T-helper 17 cell (primary cell): ENCODE measurements at places on chromosomes 4 and X.

- no peak for DNase-seq
Observed at GRCh38 chr4:120078216-120078615, 11.6 kb upstream of the MAD2L1 start.

- no peak for DNase-seq
Observed at GRCh38 chrX:105700331-105700730, 122.0 kb upstream of the NRK start.

DNA sequence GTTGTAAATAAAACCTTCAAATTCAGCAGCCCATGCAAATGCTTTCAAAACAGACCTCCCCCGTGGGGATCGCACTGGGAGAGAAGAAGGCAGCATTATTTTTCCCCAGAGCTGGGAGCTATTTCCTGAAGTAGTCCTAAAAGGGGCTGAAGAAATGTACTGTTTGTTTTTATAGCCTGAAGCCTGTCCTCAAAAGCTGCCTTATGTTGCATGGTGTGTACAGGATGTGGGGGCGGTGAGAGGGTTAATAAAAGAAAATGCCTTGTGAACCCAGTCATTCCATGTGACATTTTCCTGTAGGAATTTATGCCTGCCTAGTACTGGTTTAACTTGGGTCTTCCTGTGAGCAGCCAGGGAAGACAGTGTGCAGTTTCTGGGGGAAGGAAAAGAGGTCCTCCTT lies 144.1 kb downstream of the SOWAHB start:
- DNase-seq, result no peak

DNA sequence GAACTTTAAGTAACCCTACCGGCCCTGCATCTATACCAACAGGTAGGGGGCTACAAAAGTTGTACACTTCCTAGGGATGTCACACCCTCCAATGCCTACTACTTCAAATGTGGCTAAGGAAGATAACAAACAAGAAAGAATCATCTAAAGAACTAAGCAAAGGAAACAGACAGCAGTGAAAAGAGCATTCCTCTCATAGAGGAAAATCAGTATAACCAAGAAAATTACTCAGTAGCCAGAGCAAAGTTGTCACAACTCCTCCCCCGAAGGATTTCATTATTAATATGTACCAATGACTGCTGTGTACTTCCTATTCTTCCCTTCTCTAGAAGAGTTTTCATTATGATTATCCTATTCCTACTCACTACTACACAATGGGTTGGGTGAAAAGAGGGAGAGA lies 12.6 kb downstream of the ANKRD17 start:
- DNase-seq, result no peak

DNA sequence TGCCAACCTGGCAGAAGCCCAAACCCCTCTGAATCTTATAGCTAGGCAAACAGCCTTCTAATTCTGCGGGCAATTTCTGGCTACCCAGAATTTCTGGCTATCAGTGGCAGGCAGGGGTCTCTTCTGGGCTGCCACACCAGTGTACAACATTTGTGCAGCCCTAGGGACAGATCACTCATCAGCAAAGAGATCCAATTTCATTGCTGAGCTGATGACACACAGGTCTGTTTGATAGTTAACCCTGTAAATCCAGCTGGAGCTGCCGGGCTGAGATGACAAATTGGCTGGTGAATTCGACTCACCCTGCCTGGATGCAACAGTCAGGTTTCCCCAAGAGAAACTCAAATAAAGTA lies 2.4 kb downstream of the MID1 start:
- DNase-seq, result no peak

DNA sequence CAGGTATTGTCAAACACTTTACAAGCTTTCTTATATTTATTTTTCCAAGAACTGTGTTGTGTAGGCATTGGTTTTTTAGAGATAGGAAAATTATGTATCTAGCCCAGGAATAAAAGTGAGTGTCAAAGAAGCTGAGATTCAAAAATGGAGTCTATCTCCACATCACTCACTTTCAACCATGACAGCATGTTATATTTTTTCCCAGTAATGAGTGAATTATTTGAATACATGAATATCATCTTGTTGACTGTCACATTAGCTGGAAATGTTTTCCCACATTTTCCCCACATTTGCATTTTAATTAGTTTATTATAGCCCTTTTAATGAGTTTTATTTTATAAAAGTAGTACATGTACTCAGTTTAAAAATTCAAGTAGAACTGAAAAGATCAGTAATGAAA lies 693.7 kb downstream of the PCDH18 start:
- no peak for DNase-seq

DNA sequence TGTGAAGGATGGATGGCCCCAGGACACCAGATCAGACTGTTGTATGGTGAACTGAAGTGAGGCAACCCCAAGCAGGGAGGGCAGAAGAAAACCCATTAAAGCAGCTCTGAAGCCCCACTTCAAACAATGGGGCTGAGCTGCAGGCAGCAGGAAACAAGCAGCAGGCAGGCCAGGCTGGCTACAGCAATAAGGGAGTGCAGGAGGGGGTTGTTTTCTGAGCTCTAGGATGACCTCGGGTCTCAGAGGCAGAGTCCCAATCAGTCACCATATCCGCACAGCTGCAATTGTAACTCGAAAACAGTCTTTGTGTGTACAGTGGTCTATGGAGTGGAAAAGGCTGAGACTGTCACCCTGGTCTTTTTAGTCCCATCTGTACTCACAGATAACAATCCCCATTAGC lies 90.4 kb downstream of the COL4A6 start:
- DNase-seq, result no peak

DNA sequence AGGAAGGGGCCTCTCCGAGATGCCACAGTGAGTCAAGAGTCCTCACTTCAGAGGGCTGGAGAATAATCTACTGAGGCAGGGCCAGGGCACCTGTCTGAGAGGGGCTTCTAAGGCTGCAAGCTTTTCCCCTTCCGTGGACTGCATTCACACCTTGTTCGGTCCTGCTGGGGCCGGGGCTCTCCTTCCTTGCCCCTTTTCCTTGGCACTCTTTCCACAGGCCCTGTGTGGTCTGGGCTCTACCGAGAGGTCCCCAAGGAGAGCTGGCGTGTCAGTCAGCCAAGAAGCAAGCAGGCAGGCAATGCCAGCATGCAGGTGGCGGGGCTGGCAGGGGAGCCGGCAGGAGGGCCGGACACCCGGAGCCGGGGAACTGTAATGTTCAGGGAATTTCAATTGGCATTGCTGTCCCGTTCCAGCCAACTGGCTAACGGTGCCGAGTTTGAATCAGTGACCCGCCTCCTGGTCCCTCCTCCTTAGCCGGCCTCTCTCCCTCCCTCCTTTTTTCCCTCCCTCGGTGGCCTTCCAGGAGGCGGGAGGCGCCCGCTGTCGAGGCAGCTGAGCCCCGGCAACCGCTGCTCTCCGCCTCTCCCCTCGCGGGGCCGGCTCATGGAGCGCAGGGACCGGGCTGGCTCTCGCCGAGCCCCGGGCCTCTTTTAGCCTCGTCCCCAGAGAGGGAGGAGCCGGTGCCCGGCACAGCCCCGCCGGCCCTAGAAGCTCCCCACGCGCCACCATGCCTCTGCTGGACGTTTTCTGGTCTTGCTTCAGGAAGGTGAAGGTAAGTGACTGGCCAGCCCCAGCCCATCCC lies at the start of gene STARD8:
STARD8 (plus strand) TSS at position 511 of the 802 bp plus-strand sequence; CDS start at position 728, 217 bp downstream.
- no peak for DNase-seq

- DNase-seq, result no peak
Observed at GRCh38 chrX:12080265-12080664, 58.0 kb upstream of the FRMPD4 start.

- no peak for DNase-seq
Observed at GRCh38 chrX:130376077-130376476, 9.4 kb downstream of the GPR119 start.

DNA sequence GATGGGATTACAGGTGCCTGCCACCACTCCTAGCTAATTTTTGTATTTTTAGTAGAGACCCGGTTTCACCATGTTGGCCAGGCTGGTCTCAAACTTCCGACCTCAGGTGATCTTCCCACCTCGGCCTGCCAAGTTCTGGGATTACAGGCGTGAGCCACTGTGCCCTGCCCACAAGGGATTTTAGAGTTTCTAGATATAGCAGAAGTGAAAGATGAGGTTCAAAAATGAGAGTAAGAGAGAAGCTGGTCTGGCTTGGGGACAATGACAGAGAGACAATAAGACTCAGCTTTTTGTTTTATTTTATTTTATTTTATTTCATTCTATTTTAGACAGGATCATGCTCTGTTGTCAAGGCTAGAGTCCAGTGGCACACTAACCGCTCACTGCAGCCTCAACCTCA lies 30.6 kb downstream of the TRIM61 start:
- no peak for DNase-seq

- no peak for DNase-seq
Observed at GRCh38 chr4:161097821-161098220, 1066.0 kb downstream of the FSTL5 start.

DNA sequence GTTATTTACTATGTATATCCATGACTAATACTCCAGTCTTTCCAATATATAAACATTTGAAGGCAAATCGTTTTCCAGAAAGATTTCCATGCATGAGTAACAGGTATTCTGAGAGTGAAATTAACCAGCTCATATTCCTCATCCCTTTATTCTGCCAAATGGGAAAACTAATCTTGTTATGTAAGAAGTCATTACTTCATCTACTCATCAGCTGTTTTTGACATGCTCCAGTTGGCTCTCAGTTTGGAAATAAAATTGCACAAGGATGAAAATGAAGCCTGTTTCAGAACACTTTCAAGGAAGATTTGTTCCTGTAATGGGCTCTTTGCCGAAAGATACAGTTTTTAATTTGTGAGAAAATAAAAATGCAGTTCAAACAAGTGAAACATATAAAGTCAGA lies 121.9 kb downstream of the KCTD8 start:
- DNase-seq, result no peak

- peak; percentile 67 for DNase-seq
Observed at GRCh38 chrX:46446727-46447378, 98.4 kb downstream of the ZNF674 start.

GRCh38 chr4:114093221-114093715 lies 113.8 kb upstream of the ARSJ start:
- DNase-seq, result no peak

DNA sequence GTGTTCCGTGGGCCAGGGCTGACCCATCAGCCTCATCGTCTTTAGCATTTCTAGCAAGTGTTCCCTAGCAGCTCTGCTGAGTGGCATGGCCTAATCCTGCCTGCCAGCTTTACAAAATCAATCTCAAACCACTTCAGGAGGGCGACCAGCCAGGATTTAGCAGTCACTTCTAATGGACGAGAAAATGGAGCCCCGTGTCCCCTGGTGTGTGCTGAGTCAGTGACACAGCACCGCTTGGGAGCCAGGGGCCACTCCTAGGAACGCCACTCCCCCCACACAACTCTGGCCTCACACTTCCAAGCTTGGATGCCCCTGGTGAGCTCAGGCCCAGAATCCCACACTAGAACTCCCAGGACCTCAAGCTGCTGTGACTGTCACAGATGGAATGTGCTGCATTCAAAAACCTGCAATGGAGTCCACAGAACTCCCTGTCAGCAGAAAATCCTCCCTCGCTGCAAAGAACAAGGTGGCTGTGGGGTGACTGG lies 311.2 kb upstream of the GATB start:
- DNase-seq, result no peak

GRCh38 chr4:70914631-70915030 lies 12.5 kb downstream of the MOB1B start:
- no peak for DNase-seq

DNA sequence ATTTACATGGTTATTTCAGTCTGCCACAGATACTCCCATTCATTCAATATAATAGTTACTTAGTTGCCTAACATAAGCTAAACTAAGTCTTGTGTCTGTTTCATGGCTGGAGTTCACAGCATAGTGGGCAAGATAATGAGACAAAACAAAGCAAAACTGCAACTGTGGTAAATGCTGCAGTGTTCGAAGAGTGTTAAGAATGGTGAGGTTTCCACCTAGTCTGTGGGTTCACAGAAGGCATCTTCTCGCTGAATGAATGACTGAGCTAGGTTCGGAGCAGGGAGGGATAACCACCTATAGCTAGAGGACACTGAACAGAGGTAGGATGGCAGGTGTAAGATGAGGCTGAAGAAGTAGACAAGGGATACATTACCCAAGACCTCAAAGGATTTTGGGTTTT lies 171.0 kb downstream of the FBXW7 start:
- no peak for DNase-seq

- DNase-seq, result peak; percentile 30
Observed at GRCh38 chr4:81505004-81505598, 33.4 kb upstream of the RASGEF1B start.
